Astrocyte (in vitro differentiated cells and primary cell): ENCODE measurements at places on chromosomes 4 and X. TPM values are rescaled to one million over a fixed set of nuclear protein-coding genes. Genes with fewer than 3 reads are reported as not detected.
A peak's percentile ranks its signal among the peaks of the same experiment; 100 is the strongest.

DNA sequence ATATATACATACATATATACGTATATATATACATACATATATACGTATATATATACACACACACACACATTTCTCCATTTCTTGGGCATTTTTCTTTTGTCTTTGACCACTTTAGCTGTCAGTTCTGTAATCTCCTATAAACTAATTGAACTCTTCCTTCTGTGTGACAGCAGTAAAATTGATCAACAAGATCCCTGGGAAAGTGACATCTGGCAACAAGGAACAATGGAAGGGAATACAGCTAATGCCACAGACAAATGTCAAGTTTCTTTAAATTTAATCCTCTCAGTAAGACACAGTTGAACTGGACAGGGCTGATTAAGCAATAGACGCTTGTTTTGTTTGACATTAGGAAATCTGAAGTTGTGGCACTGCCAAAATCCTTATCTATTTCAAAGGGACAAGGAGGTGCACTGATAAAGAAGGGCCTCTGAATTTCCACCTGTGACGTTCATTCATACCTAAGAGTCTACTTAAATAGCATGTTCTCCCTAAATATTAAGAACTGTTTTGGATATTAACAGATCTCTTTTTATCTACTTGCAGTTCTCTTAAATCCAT, 126.9 kb downstream of the RNF150 start:
- DNase-seq, result no peak

- DNase-seq, result no peak
These were observed 103.5 kb upstream of the PLAC1 start for GRCh38 chrX:134761788-134762187.

- no peak for DNase-seq
These were observed 9.8 kb downstream of the TMEM255A start for GRCh38 chrX:120301497-120301896.

DNA sequence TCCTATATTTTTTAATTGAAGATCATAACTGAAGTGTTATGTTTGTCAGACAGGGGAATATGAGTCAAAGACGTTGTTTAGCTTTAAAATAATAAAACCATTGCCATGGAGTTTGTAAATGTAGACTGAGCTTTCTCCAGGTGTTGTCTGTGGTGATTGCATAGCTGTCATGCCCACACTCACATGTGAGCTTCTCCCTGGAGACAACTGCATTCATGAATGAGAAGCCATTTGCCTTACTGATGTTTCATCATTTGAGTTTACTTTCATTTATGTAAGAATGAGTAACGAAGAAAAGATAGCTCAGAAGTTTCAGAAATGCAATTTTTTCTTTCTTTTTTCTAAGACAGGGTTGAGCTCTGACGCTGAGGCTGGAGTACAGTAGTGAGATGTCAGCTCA, 339.1 kb downstream of the GALNTL6 start:
- no peak for DNase-seq

DNA sequence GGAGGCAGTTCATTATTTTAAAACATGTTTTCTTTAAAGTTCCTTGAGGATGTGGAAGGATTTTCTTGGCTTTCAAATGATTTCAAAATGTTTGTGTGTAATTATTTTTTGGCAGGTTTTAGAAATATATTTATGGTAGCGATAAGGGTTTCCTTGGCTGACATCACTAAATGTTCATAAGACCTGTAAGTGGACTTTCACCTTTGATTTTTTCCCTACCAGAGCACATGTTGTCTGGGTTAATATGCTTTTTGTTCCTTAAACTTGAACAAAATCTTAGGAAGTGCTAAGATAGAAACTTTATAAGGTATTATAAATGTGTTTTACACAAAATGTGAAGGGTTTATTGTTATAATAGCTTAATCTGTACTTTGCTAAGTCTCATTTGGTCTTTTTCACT, 315.6 kb downstream of the PCDH7 start:
- DNase-seq, result no peak

DNA sequence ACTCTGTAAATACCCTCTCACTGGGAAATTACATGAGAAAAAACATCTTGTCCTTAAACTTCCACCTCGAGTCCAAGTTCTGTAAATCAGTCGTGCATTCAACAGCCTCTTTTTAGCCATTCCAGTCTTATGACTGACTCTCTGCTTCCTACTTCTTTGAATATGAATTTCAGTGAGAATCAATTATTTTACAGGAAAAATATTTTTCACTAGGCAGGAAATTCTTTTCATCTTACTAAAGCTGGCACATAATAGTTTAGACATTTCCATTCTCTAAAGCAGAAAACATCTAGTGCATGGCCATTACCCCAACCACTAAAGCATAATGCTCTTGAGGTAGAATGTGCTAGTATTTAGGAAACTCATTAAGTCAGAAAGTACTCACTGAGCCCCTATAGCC, 565.7 kb upstream of the FAT1 start:
- DNase-seq, result peak; percentile 36

DNA sequence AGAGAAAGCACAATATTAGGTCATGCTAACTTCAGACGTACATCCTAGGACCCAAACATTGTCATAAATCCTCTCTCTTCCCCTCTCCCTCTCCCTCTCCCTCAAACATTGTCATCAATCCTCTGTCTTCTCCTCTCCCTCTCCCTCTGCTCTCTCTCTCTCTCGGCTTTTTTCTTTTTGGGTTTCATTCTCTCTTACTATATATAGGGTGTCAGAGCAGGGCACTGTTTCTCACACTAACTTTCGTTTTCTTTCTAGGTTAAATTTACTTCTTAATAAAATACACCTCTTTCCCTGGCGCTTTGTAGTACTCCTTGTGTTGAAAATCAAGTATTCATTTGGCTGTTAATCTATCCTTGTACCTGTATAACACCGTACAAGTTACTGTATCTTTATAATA, 37.0 kb upstream of the HERC5 start:
- no peak for DNase-seq

DNA sequence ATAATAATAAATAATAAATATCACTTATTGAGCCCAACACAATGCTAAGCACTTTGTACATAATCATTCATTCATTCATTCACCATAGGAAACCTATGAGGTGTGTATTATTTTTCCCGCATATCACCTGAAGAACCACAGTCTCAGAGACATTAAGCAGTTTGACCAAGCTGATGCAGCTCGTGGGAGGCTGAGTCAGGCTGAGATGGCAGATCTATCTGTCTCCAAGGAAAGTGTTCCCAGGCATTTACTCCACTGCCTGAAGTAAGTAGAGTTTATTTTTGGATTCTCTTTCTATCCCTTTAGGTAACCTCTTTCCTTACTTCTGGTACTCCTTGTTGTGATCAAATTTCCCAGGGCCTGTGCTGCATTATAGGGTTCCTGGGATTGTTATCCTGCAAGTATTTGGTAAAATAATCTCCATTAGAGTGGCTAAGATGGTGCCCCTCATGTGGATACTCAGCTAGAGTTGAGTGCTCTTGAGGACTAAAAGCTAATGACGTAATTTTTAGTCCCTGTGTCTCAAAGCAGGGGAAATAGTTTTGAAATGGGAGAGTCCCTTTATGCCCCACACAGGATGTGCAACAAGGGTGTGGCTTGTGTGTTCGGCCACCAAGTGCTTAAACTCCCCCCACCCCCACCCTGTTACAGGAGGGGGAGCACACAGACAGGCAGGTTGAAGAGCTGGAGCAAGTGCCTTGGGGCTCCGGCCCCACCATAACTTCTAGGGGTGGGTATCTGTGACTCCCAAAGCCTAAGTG, 467.0 kb downstream of the STIM2 start:
- DNase-seq, result no peak

GRCh38 chrX:13673016-13673415, 15.9 kb upstream of the RAB9A start:
- DNase-seq, result no peak

GRCh38 chr4:10366628-10367027, 90.6 kb downstream of the ZNF518B start:
- DNase-seq, result no peak

DNA sequence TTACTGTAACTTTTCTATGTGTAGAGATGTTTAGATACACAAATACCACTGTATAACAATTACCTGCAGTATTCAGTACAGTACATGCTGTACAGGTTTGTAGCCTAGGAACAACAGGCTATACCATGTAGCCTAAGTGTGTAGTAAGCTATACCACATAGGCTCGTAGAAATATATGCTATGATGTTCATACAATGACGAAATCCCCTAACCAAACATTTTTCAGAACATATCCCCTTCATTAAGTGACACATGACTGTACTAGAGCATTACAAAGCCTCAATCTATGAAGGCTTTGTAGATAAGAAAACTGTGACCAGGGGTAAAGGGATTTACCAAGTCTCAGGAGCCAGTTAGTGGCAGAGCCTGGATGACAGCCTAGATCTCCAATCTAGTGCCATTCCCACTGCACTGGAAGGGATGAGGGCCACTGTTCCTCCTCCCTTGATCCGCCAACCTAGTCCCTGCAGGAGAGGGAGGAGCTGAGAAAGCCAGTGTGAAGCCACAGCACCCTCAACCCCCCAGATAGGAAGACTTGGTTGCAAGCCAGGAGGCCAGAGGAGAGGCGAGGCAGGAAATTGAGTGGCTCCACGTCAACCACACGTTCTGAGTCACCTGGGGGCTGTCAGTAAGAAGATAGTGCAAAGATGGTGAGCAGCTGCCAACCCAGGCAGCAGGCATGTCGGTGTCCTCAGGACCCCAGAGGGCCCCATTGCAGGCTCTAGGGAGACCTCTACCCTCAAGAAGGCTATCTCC, 227.7 kb downstream of the BCOR start:
- DNase-seq, result peak; percentile 60

DNA sequence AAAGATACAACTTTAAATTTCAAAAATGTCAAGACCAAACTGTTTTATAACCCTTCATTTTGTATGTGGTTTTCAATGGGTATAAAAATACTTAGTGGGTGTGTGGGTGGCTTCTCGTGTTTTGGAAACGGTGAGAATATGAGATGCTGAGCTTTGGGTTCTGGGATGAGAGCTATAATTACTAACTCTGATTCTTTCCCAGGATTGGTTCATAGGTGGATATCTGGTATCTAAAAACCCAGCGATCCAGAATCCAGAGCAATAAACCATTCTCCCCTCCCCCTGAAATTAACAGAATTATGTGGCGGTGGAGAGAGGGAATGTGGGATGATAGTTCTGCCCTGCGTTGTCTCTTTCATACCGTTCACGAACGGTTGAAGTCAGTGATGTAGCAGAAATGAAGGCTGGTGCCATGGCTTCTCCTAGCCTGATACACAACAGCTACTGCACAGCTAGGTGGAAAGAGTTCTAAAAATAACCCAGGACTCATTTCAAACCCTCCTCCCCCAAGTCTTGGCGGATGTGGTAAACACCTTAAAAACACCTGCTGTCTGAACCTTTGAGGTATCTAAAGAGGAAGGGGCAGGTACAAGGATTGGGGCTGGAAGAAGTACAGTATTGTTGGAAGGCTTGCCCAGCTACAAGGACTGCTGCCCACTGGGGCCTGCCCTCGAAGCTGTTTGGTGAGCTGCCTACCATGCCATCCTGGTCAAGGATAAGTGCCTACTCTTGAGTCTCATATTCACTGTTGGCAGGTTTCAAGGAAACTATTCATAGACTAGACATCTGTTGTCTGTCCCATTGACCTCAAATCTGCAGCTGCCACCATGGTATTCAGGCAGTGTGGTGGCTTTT, 44.5 kb downstream of the SEPTIN11 start:
- no peak for DNase-seq

- no peak for DNase-seq
These were observed 37.2 kb downstream of the CLCN3 start for GRCh38 chr4:169657470-169658107.

- DNase-seq, result peak; percentile 94
These were observed 51.2 kb upstream of the TADA2B start for GRCh38 chr4:6991771-6992557.

DNA sequence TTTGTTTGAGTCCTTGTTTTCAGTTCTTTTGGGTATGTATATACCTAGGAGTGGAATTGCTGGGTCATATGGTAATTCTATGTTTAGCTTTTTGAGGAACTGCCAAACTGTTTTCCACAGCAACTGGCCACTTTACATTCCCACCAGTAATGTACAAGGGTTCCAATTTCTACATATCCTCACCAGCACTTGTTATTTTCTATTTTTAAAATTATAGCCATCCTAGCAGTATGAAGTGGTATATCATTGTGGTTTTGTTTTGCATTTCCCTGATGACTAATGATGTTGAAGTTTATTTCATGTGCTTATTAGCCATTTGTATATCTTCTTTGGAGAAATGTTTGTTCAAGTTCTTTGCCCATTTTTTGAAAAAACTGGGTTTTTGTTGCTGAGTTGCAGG, 39.6 kb downstream of the TMEM164 start:
- peak; percentile 19 for DNase-seq

GRCh38 chrX:152537373-152537772, 86.3 kb upstream of the GABRA3 start:
- peak; percentile 17 for DNase-seq

DNA sequence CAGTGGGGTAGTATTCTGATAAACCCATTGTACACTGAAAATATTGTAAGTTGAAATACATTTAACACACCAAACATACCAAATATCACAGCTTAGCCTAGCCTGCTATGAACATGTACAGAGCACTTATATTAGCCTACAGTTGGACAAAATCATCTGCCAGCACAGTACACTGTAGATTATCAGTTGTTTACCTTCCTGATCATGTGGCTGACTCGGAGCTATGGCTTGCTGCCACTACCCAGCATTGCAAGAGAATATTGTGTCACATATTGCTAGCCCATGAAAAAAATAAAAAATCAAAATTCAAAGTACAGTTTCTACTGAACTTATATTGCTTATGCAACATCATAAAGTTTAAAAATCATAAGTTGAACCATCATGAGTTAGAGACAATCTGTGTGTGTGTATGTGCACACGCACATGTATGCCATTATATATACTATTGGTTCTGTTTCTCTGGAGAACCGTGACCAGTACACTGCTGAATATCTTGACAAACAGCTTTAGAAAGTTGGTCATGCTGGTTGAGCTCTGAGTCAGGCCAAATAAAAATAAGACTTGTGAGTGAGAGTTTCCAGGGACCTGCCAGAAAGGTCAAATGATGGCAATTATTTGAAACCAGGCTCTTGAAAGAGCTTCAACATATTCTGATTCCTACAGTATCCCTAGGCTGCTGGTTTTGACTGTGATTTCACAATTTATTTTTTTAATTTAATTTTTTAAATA, 238.5 kb downstream of the PRR32 start:
- DNase-seq, result no peak

- DNase-seq, result no peak
These were observed 49.4 kb downstream of the ARHGEF6 start for GRCh38 chrX:136731207-136731782.

Gene UGT2B17
- total RNA-seq, result not detected in 2 replicates

Gene HTR2C
- not detected in 2 replicates for total RNA-seq

Gene RAI2
- 0.50 and 0.66 TPM in 2 replicates for total RNA-seq

Gene PLCXD1
- total RNA-seq, result 20.3 and 25.9 TPM in 2 replicates

Gene BST1
- 19.5 and 24.5 TPM in 2 replicates for total RNA-seq

Gene IQCM
- 0.11 and 0.14 TPM in 2 replicates for total RNA-seq

Gene NWD2
- not detected in 2 replicates for total RNA-seq
